ENCODE measurements at places on chromosomes 3 and 15.

GRCh38 chr3:79534727-79535126 is 233.1 kb downstream of the ROBO1 start:
- no peak for DNase-seq

DNA sequence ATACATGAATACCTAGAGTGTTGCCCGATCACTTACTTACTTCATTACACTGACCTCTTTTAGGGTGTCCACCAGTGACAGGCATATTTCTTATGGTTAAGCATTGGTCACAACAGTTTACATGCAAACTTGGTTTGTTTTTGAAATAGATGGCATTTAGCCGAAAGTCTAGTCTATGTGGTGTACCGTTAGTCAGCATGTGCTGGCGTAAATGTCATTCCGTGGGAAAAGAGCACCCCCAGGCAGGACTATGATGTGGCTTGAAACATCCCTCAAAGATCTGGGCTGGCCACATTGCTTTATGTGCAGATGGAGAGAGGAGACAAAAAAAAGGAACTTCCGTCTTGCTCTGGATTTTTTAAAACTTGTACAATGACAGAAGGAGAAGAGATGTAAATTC is 357.0 kb upstream of the ICE2 start:
- no peak for DNase-seq

- DNase-seq, result no peak
These were observed 93.3 kb downstream of the ATP1B3 start for GRCh38 chr3:141969711-141970110.

DNA sequence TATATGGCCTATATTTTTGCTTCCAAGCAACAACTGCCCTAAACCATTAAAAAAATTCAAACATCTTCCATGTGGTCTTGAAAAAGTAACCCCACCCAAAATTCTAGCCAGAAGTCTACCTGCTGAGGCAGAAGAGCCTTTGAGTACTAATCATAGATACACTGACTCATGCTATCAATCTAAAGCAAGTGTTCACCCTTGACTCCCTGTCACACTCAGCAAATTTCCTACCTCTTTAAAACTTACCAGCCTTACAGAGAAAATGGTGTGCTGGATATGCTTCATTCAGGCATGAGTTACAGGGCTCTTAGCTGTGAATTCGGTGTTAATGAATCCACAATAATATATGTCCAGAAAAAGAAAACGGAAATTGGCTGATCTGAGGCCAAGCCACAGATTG is 373.8 kb downstream of the MAGI1 start:
- no peak for DNase-seq

GRCh38 chr15:49415149-49415548 is 7.9 kb upstream of the FGF7 start:
- no peak for DNase-seq

DNA sequence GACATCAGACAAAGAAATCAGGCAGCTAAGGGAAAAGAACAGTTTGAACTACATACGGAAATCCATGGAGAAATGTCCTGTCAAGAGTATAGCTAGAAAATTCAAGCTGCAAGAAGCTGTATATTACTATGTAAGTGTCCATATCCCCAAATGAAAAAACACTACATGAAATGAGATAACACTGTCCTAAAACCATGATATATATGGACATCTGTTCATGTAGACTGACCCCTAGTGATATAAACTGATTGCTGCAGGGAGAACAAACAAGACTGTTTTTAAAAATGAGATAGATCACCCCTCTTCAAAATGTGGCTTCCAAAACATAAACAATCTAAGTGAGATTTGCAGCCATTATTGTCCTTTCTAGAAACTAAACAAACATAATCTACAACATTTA is 985.6 kb downstream of the EPHA3 start:
- no peak for DNase-seq
